ENCODE measurements at places on chromosomes 5 and 9. TPM values are rescaled to one million over a fixed set of nuclear protein-coding genes. Genes with fewer than 3 reads are reported as not detected.

- no peak for DNase-seq
Measured at GRCh38 chr9:15482146-15482545, 28.6 kb downstream of the PSIP1 start.

DNA sequence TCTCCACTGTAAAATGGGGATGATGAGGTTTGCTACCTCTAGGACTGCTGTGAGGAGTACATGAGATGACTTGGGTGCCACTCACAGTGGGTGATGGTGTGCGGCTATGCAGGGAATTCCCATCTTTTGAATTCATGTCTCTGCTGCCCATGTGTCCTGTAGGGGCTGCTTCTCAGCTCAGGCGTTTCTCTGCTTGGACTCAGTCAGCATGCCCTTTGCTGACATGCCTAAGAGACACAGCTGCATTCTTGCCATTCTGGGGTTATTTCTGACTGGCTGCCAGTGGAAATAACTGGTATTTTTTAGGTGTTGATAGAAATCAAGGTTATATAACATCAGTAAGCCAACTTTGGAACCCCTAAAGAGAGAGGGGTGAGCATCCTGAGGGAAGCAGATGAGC lies 24.3 kb upstream of the XPA start:
- DNase-seq = no peak

DNA sequence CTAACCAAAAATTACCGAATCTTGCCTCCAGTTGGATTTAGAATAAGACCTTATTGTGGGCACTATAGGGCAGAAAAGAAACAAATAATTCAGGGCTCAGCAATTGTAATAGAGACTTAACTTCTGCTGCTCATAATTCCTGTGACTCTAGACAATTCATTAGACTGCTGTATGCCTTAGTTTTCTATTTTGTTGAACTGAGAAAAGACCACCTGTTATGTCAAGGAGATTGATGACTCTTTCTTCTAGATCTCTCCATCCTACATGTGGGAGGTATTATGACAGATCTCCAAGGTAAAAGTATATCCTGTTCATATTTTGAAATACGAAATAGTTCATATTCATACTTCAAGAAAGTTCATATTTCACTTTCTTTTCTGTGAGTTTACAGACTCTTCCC lies 605.1 kb downstream of the PSAT1 start:
- no peak for DNase-seq

DNA sequence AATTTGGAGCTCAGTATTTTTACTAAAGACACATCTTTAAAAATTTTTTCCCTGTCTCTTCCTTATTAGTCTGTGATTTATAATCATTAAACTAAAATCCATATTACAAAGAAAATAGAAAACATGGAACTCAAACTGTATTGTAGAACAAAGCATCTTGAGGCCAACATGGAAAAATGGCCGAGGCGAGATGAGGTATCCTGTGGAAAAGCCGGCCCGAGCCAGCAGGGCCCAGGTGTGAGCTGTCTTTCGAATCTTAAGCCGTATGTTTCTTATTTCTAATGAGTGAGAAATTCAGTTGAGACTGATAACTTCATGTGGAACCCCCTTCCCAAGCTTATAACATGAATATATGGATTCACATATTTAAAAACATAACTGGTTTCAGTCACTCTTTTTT lies 170.4 kb upstream of the OTULINL start:
- no peak for DNase-seq

- DNase-seq = no peak
Measured at GRCh38 chr9:76704593-76705204, 59.5 kb upstream of the PCA3 start.

DNA sequence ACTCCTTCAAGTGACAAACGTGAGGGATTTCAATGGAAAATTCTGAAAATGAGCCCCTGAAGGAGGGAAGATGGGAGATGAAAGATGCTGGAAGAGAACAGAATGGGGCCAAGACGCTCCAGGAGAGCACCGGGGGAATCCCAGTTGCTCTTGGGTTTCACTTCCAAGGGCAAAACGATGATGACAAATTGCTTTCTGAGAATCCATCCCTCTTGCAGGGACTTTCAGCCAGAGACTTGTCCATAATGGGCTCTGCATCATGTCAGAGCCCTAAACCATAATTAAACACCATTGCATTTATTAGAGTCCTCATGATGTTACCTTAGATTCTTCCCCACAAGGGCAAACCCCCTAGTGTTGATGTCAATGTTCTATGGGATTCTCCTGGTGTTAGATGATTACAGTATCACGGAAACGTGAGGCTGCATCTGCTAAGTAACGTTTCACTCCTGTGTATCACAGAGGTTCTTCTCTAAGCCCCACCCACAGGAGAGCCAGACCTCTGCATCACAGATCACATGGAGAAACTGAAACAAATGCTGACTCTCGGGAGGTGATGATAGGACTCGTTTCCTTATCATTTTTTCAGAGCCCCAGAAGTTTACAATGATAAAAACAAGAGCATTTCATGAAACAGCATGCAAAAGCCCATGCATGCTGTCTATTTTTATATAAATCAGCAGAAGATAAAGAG lies 114.4 kb downstream of the TENT4A start:
- DNase-seq = no peak

Gene PCSK5
- total RNA-seq = 482 TPM

Gene DNAJC18
- 23.9 TPM for total RNA-seq

Gene MYMK
- not detected for total RNA-seq
